Uterus (tissue), 4 donors: ENCODE measurements at places on chromosomes 2 and 18. TPM values are rescaled to one million over a fixed set of nuclear protein-coding genes. Genes with fewer than 3 reads are reported as not detected.

AP1S3 gene
- total RNA-seq: not detected

- no peak for DNase-seq
Observed at GRCh38 chr2:73759904-73760303, 20.0 kb downstream of the DUSP11 start.

SPC25 gene
- total RNA-seq: not detected

C1GALT1C1L gene
- 3.7 TPM for total RNA-seq

CAPN13 gene
- not detected for total RNA-seq

DNA sequence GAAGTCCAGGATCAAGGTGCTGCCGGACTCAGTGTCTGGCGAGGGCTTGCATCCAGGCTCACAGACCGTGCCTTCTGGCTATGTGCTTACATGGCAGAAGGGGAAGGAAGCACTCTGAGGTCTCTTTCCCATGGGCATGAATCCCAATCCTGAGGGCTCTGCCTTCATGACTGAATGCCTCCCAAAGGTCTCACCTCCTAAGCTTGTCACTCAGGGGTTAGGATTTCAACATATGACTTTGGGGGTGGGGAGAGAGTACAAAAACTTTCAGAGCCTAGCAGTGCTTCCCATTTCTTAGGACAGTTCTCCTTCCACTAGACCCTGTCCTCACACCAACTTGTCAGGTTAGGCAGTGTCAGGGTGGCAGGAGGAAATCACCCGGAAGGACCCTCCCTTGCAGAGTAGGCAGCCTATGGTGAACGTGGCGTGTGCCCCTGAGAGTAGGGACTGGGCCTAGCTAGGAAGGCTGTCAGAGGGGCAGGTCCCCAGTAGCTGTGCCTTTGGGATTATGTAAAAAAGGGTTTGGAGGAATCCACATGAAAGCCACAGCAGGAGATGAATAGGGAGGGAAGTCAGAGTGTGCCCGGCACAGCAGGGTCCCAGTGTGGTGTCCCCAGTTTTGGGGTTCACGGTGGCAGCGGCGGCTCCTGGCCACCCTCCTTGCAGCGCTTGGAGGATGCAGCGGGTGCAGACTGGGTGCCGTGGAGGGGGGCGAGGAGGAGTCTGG, 233.3 kb downstream of the LDLRAD4 start:
- DNase-seq: no peak

DNA sequence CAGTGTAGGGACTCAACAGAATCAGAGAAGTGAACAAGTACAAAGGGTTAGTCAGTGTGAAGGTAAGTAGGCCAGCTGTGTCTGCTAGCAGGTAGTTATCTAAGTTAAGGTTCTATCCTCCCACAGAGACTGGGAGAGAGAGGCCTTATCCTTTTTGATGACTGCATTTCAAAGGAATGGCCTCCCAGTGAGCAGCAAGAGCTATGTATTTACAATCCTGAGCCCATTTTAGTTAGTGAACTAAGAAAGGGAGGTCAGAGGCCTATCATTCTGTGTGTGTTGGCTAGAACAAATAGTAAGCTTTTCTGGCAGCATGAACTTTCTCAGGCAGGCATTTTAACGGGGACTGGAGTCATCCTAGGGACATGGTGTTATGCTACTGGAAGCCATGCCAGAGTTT, 182.9 kb downstream of the VWC2L start:
- no peak for DNase-seq

GRCh38 chr2:2482851-2483250, 151.8 kb upstream of the MYT1L start:
- no peak for DNase-seq

- no peak for DNase-seq
Observed at GRCh38 chr18:63686871-63687270, 15.9 kb upstream of the SERPINB11 start.

DNA sequence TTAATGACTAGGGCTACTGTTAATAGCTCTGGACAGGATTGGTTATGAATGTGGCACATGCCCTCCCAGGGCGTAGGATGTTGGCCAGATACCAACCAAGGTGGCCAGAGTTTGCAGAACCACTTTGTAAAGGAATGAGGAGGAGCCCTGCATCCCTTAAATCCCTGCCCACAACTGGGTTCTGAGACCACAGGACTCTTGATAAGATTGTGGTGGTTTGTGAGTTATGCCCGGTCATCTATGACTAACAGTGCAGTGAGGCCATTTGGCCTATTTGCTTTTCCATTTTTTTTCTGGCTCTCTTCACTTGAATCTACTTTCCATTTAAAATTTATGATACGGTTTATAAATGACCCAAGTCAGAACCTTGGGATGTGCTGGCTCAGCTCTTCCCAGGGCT, 294.5 kb downstream of the PRKCE start:
- no peak for DNase-seq

DNA sequence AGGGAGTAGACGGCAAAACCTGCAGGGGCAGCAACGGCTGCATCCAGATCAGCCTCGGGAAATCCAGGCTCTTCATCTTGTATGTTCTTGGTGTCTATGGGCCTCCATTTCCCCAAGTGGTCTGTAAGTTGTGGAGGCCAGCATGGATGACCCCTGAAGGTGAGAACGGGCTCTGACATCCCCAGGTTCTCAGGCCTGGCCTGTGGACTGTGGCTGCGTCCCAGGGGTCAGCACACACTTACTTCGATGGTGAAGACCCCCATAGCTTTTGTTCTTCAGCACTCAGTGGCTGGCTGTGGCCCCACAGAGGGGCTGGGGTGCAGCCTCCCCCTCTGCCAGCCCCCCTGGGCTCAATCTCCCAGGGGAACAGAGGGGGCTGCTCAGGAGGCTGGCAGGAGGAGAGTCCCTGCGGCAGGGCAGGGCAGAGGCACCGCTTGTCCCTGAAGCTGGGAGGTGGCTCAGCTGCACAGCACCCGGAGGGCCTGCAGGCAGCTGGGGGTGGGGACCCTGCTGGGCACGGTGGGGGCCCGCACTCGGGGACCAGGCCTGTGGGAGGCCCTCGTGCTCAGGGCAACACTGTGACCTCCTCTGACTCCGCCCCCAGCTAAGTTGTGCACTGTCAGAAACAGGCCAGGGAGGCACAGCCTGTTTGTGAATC, 3.8 kb downstream of the SLC66A3 start:
- DNase-seq: no peak

DNA sequence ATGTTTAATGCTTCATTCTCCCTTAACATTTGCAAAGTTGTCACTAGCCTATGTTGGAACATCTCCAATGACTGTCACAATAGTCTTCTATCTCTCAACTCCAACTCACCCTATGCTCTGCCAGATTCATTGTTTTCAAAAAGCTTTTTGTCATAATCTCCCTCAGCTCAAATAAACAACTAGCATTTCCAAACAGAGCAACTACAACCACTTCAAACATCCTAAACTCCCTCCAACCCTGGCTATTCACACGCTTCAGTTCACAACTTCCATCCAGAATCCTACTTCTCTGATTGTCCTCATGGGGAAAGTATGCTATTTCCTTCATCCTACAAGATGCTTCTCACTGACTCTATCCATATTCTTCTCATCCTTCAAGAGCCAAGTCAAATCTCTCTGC, 139.2 kb upstream of the VRK2 start:
- DNase-seq: no peak

OBSL1 gene
- 146 TPM for total RNA-seq

GRCh38 chr18:11974741-11975325, 6.5 kb upstream of the IMPA2 start:
- no peak for DNase-seq

- DNase-seq: no peak
Observed at GRCh38 chr2:64466478-64467085, 12.6 kb downstream of the LGALSL start.

GBX2 gene
- not detected for total RNA-seq

- no peak for DNase-seq
Observed at GRCh38 chr2:19664646-19665045, 237.1 kb downstream of the TTC32 start.

DNA sequence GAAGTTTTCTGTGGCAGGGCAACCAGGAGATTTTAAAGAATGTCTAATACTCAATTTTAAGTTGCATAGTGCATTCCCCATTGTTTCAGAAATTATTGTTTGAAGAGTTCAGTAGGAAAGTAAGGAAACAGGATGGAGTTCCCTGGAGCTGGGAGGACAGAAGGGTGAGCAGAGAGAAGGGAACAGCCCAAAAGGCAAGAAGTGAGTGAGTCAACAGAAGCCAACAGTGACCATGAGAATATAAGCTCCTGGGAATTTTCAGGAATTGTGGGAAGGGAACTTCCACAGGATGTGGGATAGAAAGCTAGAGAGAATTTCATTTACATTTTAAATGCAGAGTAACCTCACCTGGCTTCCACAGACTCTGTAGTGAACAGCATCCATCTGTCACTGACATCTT, 268.1 kb upstream of the ATP5MC3 start:
- no peak for DNase-seq

DNA sequence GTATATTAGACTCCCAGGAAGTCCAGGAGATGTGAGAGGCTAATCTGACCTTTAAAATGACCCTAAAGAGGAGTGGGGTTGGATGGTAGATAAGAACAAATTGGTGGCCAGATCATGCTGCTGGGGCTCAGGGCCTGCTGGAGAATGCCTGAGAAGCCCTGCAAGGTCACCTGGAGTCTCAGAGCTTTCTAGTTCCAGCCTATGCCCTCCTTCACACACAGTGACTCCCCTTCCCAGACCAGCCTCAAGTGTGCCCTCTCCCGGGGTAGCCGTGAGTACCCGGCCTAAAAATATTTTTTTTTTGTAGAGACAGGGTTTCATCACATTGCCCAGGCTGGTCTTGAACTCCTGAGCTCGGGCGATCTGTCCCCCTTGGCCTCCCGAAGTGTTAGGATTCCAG, 44.2 kb upstream of the FZD5 start:
- no peak for DNase-seq

DNA sequence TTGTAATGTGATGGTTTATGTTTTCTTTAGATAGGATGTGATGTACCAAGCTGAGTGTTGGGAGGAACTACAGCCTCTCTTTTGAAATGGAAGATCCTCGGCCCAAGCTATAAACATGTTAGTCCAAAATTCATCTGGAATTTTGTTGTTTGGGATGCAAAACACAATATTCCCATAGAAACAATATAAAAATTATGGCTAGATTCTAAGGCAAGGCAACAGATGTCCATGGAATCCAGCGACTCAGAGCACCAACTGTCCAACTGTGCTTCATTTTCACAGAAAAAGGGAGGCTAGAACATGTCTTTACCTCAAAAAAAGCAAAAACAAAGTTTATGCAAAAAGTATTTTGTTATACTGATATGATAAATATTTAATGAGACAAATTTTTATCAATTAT, 52.4 kb upstream of the ATP8B1 start:
- no peak for DNase-seq

DNA sequence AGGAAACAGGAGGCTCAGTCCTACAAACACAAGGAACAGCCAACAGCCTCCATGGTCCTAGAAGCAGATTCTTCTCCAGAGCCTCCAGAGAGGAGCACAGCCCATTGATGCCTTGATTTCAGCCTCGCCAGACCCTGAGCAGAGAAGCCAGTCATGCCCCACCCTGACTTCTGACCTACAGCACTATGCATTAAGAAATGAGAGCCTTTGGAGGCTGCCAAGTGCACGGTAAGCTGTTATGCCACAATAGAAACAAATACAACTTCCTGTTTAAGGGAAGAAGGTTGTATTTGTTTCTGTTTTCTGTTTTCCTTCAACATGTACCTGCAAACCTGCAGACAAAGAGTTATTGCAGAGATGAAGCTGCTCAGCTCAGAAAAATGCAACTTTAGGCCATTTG, 181.3 kb upstream of the AGAP1 start:
- DNase-seq: no peak

MBOAT2 gene
- total RNA-seq: 34.4 TPM

GRCh38 chr2:696999-697627, 19.9 kb upstream of the TMEM18 start:
- no peak for DNase-seq

OXER1 gene
- total RNA-seq: not detected

DNA sequence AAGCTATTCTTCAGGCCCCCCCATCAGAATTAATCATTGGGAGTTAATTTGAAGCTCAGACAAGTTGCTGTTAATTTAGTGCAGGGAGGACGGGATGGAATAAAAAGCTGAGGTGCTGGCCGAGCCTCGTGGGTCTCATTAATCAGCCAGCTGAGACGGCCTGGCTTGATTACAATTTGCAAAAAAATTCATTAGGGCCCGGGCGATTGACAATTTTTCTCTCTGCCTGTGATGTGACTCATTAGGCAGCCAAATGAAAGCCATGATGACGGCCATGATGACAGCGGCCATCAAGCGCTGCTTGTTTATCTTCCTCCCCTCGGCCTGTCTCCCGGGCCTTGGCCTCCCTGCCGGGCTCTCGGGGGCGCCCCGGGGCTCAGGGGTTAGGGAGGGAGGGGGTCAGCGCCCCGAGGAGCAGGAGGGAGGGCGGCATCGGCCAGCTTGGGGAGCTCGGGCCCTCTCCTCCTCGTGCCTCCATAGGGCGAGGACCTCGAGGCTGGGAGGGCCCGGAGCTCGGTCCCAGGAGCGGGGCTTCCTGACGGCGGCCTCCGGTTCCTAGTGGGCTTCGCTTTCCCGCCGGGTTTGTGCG, 5.2 kb downstream of the GBX2 start:
- DNase-seq: no peak

DNA sequence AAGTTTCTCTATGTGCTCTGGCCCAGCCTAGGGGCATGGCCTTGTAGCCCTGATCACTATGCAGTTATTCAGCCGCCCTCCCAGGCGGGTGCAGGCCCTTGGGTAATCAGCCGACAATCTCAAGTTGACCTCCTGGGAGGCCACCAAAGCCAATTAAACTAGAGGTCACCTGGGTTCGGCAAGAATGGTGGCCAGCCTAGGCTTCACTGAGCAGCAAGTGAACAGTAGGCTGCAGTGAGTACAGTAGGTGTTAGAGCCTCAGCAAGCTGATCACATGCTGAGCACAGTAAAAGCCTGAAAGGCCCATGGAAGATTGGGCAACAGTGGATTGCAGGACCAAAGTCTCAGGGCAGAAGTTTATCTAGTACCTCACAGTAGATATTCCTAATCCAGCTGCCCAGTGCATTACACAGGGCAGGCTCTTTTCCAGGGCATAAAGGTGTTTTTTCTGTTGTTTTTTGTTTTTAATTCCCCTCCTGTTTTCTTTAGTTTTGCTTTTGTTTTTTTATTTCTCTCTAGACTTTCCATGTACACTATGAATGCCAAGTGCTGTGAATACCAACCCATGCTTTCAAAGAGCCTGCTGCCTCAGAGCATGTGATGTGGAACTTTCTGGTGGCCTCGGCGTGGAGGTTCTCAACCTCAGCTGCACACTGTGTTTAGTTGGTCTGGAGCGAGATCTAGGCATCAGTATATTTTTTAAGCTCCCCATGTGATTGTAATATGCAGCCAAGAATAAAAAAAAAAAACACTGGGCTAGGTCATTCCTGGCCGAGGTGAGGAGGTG, 55.9 kb upstream of the ATL2 start:
- no peak for DNase-seq

MXD1 gene
- 7.3 TPM for total RNA-seq

- DNase-seq: no peak
Observed at GRCh38 chr18:8373486-8373885, 235.8 kb upstream of the RAB12 start.
